ENCODE measurements at places on chromosomes 1 and 21.

DNA sequence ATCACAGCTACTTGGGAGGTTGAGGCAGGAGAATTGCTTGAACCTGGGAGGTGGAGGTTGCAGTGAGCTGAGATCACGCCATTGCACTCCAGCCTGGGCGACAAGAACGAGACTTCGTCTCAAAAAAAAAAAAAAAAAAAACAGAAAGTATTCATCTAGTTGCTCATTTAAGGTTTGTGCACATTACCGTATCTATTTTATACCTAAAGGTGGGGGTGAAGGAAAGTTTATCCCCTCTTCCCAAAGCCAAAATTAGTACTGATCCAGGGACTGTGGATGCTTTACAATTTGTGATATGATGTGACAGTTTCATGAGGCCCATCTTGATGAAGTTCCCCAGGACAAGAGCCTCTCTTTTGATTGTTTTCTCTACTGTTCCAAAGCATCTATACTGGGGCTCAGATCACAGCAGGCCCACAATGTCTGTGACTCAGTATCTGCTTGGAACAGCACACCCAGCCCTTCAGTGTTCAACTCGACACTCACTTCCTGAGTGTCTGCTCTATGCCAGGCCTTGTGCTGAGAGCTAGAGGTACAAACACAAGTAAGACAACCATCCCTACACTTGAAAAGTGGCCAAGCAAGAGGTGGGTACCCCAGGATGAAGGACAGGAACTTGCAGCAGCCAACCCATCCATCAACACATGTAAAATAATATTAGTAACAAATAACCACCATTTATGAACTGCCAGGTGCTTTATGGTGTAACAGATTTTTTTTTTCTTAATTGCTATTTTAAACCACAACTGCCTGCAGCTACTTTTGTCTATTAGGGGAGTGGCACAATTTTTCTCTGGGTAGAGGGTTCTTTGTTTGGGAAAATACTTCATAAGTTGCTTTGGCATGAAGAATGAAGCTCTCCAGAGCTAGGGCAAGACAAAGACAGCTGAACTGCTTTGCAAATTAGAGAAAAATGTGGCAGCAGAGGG is 29.0 kb upstream of the KHDRBS1 start:
- no peak for DNase-seq

DNA sequence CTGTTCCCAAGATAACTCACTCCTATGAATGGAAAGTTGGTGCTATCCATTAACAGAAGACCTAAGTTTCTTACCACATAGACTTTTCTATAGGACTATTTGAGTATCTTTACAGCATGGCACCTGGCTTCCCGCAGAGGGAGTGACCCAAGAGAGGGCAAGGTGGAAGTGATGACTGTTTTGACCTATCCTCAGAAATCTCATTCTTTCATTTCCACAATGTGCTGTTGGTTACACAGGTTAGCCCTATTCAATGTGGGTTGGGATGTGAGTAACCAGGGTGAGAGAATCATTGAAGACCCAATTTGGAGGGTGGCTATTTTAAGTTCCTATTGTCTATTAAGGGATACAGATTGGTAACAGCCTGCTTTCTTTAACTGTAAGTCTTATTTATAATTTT is 38.3 kb upstream of the NEXN start:
- no peak for DNase-seq

GRCh38 chr1:29516063-29516820 is 279.9 kb downstream of the PTPRU start:
- DNase-seq: no peak

- DNase-seq: no peak
Measured at GRCh38 chr1:3013371-3014049, 7.8 kb upstream of the ACTRT2 start.

DNA sequence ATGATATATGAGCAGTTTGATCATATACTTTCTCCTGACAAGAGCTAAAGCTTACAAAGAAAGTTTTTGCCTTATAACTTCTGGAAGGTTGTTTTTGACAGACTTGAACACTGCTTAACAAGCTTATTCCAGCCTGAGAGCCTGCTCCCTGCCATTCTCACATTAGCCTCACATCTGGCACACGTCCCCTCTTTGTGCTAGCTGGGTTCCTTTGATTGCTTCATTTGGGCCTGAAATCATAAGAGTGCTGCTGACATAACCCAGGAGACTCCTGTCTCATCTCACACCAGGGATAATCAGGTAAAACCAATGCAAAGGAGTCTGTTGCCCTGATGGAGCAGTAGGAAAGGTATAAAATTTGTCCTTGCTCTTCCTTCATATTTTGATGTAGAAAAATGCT is 1411.7 kb upstream of the B3GALT2 start:
- no peak for DNase-seq

- no peak for DNase-seq
Measured at GRCh38 chr1:186304982-186305949, 69.8 kb downstream of the TPR start.

DNA sequence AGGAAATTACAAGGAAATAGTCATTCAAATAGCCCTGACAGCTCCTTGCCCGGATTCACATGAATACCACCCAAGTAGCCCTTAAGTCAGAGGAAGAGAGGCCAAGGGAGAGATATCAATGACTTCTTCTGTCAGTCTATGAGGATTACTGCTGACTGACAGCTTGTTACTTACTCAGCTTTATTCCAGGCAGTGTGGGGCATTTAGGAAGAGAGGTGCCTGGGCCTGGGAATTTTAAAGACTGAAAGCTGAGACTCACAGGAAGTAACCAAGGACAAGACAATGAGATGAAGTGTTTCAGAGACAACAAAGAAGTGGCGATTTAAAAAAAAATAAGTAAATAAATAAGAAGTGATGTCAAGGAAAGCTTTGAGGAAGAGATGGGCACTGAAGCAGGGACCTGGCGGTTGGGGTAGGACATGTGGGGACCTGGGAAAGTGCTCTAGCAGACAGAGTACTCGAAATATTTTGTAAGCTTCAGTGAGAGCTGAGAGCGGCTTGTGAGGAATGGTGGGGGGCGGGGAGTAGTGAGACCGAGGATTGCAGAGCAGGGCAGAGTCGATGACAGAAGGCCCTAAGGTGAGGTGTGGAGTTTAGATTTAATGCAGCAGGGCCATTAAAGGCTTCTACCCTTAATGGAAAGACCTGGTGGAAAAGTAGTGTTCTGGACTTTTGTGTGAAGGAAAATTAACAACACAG is 58.9 kb downstream of the ST3GAL3 start:
- DNase-seq: no peak
